ENCODE measurements at places on chromosomes 2 and 18.

- no peak for DNase-seq
These were observed 1935.1 kb upstream of the PIK3C3 start for GRCh38 chr18:40019797-40020392.

- no peak for DNase-seq
These were observed 2.8 kb downstream of the UGGT1 start for GRCh38 chr2:128093762-128094161.

GRCh38 chr2:88038263-88039105 lies 17.1 kb downstream of the KRCC1 start:
- DNase-seq: no peak

- DNase-seq: no peak
These were observed 346.1 kb upstream of the PLGLB2 start for GRCh38 chr2:87401726-87402345.

DNA sequence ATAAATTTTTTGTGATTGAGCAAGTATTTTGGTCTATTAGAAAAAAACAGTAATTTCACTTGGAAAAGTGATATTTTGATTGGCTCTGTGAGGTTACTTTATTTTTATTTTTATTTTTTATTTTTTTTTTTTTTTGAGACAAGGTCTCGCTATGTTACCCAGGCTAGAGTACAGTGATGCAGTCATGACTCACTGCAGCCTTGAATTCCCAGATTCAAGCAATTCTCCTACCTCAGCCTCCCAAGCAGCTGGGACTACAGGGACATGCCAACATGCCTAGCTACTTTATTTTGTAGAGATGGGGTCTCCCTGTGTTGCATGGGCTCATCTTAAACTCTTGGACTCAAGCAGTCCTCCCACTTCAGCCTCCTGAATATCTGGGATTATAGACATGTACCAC lies 60.9 kb upstream of the MGAT5 start:
- no peak for DNase-seq

- peak; percentile 94 for DNase-seq
These were observed 207.9 kb upstream of the FIGN start for GRCh38 chr2:163943403-163944346.

GRCh38 chr2:205511641-205512040 lies 170.7 kb upstream of the NRP2 start:
- DNase-seq: no peak

DNA sequence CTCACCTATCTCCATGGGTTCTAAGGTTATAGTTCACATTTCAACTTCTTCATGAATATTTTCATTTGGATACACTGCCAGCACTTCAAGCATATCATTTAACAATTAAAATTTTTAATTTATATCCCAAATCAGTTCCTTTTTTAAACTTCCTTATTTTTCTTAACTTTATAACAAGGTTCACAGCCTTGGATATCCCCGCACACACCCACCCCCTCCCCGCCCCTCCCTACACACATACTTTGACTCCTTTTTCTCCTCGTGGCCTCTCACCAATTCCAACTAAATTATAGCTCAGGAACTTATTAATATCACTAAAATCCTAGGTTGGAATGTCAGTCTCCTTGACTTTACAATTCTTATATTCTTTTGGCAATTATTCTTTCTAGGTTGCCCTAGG lies 163.6 kb upstream of the SETBP1 start:
- DNase-seq: no peak

DNA sequence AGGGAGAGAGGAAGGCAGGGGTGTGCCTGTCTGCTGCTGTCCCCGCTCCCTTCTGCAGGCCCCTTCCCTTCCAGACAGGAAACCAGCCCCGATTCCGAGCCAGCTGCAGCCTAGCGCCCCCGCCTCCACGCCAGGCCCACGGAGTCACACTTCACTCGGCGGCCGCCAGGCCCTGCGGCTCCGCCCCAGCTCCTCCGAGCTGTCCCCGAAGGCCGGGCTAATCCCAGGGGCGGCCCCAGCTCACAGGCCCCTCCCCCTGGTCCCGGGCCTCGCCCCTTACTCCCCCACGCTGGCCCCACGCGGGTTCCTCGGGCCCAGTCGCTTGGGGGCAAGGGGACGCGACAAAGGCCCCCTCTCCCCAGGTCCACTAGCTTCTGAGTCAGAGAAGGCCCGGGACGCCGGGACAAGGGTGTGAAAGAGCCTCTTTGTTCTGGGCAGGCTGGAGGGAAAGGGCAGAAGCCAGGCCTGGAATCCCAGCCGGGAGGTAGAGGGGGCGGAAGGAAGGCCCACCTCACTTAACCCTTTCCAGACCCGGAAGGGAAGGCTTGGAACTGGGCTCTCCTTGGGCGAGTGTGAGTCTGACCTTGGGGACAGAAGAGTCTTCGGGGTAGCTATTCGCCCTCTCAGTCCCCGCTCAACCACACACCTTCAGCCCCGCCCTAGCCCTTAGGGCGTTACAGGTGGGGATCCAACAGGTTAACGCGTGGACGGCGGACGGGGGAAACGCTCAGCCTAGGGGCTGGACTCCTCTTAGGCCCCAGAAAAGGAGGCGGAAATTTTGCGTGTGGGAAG lies 1.2 kb downstream of the RTKN start:
- peak; percentile 96 for DNase-seq

DNA sequence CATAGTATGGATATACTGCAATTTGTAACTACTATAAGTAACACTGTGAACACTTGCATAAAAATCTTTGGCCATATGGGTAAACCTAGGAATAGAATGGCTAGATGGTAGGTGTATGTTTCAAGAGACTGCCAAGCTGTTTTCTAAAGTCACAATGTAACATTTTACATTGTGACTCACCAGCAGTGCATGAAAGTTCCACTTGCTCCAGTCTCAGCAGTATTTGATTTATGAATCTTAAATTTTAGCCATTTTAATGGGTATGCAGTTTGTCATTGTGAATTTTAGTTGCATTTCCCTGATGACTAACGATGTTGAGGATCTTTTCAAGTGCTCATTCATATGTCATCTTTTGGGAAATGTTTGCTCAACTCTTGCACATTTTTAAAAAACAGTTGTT lies 86.1 kb downstream of the FARSB start:
- no peak for DNase-seq

DNA sequence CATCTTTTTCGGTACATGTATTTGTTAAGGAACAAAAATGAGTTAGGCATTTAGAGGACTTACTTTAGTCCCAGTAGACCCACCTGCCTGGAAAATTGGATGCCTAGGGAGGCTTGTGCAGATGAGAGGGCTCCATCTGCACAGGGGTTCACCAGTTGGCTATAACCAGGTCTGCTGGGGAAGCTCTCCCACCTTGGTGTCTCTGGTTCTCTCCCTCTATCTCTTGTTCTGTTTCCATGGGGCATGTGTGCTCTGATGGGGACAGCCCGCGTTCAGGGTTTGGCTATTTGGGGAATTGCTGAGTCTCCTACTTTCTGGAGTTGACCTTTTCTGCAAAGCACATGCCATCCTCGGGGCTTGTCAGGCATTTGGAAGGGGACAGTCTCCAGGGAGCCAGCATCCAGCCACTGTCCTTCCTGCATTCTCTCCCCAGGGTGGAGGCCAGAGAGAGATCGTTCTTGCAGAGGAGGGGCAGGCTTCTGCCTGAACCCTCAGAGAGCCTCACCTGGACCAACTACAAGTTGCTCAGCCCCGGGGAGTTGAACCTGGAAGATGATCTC lies 157.3 kb downstream of the KLHL29 start:
- no peak for DNase-seq

- no peak for DNase-seq
These were observed 7.8 kb upstream of the FZD7 start for GRCh38 chr2:202025816-202026215.

DNA sequence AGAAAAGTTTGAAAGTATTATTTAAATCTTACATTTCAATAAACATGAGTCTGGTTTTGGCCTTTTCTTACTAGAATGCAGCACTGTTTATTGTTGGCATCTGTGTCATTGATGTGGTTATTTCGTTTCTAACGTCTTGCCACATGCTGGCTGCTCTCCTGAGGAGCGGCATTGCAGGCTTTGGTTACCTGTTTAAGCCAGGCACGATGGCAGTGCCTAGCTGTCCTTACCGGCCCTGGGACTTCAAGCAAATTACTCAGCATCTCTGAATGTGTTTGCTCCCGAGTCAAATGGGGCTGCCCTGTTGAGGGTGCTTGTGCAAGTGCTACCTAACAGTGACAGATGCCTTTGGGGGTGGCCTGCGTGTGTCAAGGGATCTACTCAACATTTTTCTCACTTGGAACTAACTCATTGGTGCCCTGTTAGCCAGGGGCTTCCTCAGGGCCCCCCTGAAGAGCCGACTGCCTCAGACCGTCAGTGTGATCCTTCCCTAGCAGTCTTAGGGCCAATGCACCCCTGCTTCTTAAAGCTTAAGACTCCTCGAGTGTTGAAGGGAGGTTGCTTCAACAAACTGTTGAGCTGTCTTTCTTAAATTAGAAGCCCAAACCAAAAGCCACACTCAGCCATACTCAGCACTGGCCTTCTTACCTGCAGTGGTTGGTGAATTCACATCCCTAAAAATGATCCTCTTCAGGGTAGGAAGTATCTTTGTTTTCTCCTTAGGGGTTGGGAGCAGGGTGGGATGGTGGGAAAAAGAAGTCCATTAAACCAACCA lies 151.5 kb downstream of the NCK2 start:
- no peak for DNase-seq

GRCh38 chr18:24010673-24011072 lies 3.9 kb upstream of the TTC39C start:
- DNase-seq: no peak

DNA sequence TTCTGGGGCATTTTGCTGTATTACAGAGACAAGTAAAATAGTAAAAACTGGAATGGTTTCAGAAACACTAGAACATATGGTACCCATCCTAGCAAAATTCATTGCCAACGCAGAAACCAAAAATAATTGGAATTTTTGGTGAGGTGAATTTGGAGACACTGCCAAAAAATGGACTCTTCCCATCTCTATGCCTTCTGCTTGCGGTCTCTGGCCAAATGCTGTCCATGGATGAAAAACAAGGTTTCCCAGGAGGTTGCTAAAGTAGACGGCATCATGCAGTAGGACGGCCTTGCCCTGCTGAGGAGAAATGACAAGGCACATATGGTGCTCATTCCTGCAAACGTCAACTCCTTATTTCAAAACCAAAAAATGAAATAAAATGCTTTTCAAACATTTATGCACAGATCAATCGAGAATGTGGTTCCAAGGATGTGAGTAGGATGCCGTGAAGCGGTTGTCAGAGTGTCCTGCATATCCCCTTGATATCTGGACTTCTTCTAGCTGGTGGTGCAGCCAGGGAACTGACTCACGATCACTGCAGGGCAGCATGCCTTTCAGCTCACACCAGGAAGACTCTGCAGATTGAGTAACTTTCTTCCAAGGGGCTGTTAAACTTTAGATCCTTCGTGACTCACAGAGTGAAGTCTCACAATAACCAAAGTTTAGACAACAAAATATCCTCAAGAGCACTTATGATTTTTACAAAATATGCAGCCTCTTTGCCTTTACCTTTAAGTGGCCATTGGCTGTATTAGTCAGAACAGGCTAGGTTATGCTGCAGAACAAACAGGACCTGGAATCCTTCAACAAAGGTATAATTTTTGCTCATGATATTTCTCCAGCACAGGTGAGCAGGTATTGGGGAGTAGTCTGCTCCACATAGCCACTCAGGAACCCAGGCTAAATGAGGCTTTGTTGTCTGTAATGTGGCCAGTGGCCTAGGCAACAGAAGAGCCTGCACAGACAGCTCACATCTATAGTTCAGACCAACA lies 149.4 kb upstream of the NDUFV2 start:
- DNase-seq: no peak

- no peak for DNase-seq
These were observed 81.1 kb upstream of the CD302 start for GRCh38 chr2:159879051-159879604.

DNA sequence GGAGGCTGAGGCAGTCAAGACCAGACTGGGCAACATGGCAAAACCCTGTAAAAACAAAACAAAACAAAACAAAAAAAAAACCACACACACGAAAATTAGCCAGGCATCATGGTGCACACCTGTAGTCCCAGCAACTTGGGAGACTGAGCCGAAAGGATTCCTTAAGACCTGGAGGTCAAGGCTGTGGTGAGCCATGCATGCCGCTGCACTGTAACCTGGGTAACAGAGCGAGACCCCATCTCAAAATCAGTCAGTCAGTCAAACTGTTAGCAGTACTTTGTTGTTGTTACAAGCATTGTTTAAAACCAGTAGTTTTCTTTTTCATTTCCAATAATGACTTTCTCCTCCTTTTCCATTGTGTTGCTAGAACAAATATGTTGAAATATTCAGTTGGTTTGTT lies 21.7 kb downstream of the EPB41L5 start:
- no peak for DNase-seq

GRCh38 chr2:32931945-32932709 lies 14.6 kb upstream of the LTBP1 start:
- no peak for DNase-seq

DNA sequence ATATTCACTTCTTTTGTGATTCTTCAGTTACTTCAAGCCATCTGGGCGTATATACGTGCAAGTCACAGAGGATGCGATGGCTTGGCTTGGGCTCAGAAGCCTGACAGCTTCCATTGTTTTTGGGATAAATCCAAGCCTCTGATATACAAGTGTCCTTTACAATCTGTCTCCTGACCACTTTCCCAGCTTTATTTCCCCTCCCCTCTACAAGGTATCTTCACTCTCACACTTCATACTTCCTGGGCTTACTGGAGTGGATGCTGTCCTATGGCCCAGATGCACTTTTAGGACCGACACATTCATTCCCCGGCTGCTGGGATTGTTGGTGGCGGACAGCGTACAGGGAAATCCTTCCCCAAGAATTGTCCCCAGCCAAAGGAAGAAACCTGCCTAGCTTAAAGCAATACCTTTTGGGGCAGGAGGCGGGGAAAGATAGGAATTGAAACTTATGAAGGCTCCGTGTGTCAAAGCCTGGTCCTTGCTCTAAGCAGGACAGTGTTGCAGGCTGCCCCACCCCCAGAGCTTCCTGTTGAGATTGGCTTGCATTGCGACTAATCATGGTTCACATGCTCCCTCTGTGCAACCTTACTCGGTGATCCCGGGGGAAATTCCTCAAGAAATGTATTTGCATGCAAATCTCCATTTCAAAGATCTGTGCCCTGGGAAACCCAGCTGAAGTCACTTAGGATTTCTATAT lies 802.9 kb upstream of the ID2 start:
- no peak for DNase-seq

- DNase-seq: no peak
These were observed 359.9 kb upstream of the FSHR start for GRCh38 chr2:49514201-49514600.

- no peak for DNase-seq
These were observed 160.1 kb downstream of the TWIST2 start for GRCh38 chr2:239008004-239008403.

DNA sequence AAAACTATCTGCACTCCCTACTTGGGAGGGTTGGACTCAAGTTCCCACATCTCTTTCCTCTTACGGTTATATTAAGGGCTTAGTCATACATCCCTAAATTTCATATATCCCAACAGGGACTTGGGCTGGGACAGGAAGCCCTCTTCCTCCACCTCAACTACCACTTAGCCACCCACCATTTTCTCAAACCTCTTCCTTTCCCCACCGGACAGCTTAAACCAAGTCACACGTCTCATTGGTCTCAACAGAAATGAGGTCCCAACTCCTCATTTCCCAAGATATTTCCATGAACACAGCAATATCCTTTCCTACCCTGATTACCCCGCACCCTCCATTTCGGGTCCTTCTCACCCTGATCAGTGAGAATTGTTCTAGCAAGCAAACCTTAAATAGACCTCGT lies 736 bp downstream of the ZSCAN30 start:
- no peak for DNase-seq

GRCh38 chr2:189466046-189466445 lies 24.8 kb downstream of the WDR75 start:
- no peak for DNase-seq

All from globus pallidus (tissue), 1 donor.